ENCODE measurements at places on chromosomes 7 and 10.

DNA sequence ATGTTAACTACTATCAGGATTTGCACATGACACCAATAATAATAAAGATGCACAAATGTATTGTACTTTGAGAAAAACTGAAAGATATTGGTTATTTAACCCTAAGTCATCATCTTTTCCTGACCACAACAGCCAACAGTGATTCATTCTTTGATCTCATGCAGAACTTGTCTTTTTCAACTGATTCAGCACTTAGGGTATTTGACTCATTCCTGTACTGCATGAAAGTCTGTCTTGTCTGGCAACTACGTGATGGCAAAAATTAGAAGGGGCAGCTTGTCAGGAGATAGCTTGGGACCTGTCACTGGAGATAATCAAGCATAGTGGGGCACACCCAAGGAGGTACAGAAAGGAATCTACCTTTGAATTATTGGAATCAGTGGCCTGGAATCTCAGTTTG, 77.8 kb upstream of the LRRC17 start:
- DNase-seq, result no peak

DNA sequence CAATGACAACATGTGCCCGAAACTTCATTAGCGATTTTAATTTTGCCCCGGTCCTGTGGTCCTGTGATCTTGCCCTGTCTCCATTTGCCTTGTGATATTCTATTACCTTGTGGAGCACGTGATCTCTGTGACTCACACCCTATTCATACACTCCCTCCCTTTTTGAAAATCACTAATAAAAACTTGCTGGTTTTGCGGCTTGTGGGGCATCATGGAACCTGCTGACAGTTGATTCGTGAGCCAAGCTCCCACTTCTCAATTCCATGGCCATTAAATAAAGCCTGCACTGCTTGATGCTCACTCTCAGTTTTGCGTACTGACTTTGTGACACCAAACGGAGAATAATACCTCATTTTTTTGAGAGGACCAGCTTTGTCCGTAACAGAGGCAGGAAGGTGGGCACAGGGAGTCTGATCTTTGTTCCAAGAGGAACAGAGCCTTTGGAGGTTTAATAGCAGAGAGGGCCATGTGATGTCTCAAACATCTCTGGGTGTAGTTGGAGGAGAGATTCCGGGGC, 3.8 kb upstream of the ADAMTS14 start:
- DNase-seq, result no peak

DNA sequence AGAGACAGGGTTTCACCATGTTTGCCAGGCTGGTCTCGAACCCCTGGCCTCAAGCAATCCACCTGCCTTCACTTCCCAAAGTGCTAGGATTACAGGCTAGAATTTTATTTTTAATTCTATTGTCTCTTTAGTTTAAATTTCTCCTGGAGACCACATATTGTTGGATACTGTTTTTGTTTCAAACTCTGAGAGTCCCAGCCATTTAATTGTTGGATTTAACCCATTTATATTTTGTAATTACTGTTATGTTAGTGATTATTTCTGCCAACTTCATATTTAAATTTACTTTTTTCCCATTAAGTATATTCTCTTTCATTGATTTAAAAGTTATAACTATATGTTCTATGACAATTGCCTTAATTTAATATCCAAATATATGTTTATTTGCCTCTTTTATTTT, 185.6 kb downstream of the ZNF248 start:
- DNase-seq, result no peak

- DNase-seq, result no peak
These were observed 96.1 kb upstream of the BMPER start for GRCh38 chr7:33809228-33809627.

DNA sequence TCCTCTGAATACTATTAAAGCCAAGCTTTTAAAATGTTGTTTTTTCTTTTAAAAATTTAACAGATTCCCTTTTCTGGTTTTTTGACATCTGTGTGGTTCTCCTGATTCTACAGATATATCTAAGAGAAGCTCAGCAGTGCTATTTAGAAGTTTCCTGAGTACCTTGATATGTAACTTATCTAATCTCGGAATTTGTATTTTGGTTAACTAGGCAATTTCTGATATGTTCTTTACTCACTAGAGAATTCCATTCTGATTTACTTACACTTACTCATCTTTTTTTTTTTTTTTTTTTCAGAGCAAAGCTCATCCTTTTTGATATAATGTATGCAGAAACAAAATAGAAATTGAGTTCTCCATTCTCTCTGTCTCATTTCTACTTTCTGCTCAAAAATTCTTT, 63.8 kb downstream of the PALS2 start:
- no peak for DNase-seq

DNA sequence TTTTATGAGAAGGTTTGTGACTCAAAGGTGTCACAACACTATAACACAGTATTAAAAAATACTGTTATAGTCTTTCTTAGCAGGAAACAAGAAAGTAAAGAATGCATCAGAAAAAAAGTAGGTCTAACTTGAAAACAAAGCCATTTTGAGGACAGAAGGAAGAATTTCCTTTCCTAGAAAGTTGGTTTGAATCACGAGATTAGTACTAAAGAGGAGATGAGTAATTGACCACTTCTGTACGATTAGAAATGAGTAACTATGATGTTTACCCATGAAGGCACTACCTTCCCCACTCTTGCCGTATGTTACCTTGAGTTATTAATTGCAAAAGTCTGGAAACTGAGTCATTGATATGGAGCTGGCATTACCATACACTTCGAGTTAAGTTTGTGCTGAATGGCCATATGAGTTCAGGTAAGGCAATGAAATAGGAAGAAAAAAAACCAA, 65.2 kb downstream of the FAM185A start:
- no peak for DNase-seq

DNA sequence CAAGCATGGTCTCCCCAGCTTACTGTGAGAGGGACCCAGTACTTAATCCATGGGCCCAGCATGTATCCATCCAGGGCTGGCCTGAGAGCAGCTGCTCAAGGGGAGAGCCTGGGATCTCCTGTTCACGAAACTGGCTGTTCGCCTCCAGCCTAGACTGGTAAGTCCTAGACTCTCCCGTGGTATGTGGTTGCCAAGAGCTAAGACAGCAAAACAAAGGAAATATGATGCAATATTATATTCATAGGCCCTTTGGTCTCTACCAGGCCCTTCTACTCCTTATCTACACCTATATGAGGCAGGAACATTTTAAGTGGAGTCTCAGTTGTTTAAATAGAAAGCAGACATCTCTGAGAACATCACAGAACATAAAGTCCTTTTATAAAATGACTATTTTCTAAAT, 28.9 kb upstream of the STK17A start:
- no peak for DNase-seq

DNA sequence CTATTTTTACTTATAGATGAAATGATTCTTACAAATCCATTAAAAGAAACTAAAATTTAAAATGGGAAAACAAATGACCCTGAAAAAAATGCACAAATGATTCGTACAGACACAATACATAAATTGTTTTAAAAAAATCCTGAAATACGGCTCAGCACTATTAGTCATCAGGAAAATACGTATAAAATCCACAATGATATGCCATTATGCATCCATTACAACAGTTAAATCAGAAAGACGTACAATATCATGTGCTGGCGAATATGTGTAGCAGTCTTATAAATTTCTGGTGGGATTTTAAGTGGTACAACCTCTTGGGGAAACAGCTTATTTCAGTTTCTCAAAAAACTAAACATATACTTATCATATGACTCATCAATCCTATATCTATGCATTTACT, 600.1 kb upstream of the STEAP1 start:
- no peak for DNase-seq

GRCh38 chr7:128443831-128444600, 11.7 kb upstream of the HILPDA start:
- no peak for DNase-seq

- no peak for DNase-seq
These were observed 22.1 kb downstream of the HNRNPA2B1 start for GRCh38 chr7:26178272-26178960.

DNA sequence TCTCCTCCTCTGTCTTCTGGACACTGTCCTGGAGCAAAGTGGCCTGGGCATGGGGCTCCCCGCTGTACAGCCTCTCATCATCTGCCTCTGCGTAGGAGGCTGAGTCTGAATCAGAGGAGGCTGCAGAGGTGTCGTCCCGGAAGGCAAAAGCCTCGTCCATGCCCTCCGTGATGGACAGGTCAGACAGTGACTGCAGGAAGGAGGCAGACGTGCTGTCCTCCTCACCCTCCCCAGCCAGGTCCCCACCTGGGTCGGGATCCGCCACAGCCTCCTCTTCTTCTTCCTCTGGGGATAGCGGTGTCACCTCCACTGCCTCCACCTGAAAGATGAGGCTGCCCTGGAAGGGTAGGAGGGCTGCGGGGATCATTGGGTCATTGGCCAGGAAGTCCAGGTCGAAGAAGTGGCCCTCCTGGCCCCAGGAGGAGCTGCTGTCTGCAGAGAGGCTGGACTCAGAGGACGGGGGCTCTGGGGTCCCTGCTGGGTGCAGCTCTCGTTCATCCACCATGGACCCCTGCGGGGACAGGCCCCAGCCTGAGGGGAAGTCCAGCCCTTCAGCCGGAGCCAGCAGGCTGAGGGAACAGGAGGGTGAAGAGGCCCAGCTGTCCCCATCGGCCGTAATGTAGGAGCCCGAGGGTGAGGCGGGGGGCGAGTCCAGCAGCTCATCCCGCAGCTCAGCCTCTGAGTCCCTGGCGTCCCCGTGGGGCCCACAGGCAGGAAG, 3.7 kb downstream of the NACAD start:
- no peak for DNase-seq

GRCh38 chr7:142391191-142391992, 133.5 kb upstream of the PRSS58 start:
- no peak for DNase-seq

- DNase-seq, result no peak
These were observed 253.2 kb downstream of the BMPER start for GRCh38 chr7:34158368-34159153.

DNA sequence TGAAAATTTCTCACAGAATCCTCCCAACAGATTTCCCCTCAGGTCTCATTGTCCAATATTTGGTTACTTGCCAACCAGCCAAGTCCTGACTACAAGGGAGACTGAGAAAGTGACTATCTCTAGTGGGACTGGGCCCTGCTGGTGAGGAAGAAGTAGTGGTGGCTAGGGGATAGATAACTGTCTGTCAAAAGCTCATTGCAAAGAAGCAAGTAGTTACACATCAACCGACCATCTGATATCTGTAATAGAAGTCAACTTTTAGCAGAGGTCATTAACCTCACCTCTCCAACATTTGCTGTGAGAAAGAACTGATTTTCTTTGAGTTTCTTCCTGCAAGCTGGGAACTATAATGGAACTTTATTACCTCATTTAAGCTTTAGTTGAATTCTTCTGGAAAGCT, 15.2 kb downstream of the STAMBPL1 start:
- no peak for DNase-seq

GRCh38 chr10:76032700-76033039, 601.2 kb downstream of the LRMDA start:
- DNase-seq, result no peak

GRCh38 chr10:14009371-14010100, 321.2 kb downstream of the FRMD4A start:
- DNase-seq, result no peak

DNA sequence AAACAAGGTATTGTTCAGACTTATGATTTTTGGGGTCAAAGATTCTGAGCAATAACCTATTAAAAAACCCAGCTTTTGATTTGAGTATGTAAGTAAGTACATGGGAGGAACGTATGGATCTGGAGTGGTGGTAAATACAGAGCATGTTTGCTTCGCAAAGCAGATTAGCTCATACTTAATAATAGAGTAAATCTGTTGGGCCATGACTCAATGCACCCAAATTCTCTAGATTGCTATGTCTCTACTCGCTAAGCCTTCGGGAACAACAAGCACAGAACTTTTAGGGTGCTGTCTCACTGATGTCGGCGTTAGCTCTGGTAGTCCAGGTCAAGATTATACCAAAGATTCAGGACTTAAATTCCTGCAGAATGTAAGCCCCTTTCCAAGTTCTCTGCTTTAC, 807 bp upstream of the MINPP1 start:
- no peak for DNase-seq

GRCh38 chr7:18864967-18865366, 252.5 kb downstream of the TWIST1 start:
- DNase-seq, result no peak

DNA sequence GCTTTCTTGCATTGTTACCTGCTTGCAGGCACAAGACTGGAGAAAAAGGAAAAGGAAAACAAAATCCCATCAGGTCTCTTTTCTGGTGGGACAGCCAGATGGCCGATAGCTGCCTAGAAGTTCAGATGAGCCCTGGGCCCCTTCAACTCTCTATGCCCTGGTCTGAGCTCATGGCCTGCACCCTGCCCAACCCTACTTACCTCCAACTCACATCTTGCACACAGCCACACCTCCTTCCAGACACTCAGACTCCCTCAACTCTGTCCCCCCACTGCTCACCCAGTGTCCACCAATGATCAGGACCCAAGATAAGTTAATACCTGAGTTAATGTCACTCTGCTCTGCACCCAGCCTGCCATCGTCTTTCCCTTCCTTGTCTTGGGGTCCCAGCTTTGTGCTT, 10.9 kb downstream of the RBP3 start:
- no peak for DNase-seq

DNA sequence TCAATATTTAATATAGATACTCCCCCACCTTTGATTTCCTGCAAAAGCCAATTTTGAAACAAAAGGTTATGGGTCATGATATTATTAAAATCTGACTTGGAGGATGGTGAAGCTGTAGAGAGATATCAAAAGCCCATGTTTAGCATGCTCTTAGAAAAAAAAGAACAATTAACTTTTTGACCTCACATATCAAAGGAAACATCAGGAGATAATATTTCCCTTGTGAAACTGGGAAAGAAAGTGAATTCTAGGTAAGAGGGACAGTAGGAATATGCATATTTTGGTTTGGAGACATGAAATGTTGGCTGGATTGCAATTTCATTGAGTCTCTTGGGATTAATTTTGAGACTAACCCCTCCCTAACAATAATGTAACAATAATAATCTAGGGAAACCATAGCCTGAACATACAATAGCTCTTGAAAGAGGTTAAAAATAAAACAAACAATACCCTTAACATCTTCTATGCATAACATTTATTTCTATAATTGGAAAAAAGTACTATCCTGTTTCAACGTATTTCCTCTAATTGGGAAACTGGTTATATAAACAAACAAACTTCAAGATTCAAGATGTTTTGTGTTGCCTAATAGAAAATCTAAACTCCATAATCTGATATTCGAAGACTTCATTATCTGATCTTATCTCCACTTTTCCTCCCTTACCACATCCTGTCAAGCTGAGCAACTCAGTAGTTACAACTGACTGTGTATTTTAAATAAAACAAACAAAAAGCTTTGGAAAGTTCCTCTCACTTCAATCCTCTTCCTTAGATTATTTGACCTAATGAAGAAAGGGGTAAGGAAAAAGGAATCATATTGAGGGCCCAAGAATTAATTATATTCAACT, 14.8 kb downstream of the TMEM26 start:
- no peak for DNase-seq

All from cortex of kidney (tissue), 1 donor.